ENCODE measurements at places on chromosomes 6 and 20. TPM values are rescaled to one million over a fixed set of nuclear protein-coding genes. Genes with fewer than 3 reads are reported as not detected.

Gene DUSP15
- total RNA-seq = not detected

Gene CALHM4
- not detected for total RNA-seq

Gene FILIP1
- not detected for total RNA-seq

Gene AGER
- total RNA-seq = 92.2 TPM

Gene BEND3
- 1.2 TPM for total RNA-seq

Measured in naive thymus-derived CD4-positive, alpha-beta T cell (primary cell).